ENCODE measurements at places on chromosomes 5 and 9.

- ATAC-seq: peak; percentile 68
Observed at GRCh38 chr9:114827641-114828302, 21.9 kb upstream of the TNFSF15 start.

DNA sequence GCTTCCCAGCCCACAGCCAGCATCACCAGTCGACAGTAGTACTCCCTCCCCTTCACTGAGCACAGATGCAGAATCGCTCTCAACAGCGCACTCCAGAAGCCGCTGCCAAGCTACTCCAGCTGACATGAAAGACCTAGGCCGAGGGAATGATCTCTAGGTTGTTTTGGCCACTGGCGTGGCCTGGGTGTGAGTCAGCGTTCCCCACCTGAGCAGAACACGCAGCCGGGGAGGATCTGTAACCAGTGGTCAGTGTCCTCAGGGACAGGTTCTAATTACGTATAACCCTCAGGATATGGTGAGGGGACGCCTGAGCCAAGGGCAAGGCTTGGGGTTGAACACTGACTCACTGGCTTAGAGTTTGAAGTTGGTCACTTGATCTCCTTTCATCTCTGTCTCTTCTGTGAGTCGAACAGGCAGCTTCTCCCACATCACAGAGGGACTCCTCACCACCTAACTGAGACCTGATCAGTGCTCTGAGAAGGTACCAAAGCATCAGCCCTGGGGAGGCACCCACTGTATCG lies 76.9 kb upstream of the IL17B start:
- ATAC-seq: no peak

DNA sequence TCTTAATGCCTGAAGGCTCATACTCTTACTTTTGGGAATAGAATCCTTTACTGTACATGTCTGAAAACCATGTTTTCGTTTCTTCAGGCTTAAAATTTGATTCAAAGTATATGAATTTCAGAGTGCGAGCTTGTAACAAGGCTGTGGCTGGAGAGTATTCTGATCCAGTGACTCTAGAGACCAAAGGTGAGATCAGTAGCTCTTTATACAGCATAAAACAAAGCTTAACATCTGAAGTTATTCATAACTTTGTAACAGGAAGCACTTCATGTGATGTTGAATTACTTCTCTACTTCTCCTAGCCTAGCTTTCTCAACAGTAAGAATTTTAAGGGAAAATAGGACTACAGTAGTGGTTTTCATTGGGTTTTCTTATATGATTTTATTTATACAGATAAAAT lies 49.4 kb upstream of the FKTN start:
- ATAC-seq: no peak

DNA sequence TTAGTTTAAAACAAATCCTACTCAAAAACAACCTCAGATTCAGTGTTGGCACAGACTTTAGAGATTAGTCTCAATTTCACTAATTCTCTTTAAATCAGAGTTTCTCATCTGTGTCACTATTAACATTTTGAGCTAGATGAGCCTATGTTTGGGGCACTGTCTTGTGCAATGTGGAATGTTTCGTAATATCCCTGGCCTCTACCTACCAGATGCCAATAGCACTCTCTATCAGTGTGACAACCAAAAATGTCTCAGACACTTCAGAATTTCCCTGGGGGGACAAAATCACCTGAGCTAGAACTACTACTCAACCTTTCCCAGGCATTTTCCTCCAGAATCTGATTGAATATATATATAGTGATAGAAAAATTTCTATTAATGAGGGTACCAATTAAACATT lies 465.2 kb upstream of the RGMB start:
- no peak for ATAC-seq

DNA sequence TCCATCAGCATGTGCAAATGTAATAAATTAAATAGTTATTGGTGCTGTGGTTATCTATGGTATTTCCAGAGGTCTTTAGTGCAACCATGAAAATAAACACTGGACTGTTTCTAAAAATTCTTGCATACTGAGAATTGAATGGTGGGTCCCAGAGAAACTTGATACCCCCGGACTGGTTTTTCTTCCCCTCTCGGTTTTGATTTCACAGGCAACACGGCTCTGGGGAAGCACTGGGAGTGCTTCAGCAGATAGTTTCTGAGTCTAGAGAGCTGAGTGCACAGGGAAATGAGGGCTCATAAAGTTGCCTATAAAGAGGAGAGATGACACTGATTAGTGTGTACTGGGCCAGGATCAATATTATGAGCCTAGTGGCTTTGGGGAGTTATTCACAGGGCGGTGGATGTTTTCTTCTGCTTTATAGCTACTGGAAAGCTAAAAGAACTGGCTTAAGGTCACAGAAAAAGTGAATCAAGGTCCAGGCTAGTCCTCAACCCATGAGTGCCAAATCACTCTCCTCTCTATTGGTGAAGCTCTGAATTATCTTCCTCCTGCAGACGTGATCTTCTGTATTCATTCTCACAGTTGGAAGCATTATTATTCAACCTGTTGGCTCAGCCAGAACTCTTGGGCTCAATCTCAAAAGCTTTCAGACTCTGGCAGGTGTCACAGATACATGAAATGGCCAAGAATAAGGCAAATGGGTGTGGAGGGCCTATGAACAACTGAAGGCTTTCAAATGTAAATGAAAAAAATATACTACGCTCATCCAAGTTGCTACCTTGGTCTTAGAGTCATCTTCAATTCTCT lies 170.2 kb upstream of the HMHB1 start:
- no peak for ATAC-seq

DNA sequence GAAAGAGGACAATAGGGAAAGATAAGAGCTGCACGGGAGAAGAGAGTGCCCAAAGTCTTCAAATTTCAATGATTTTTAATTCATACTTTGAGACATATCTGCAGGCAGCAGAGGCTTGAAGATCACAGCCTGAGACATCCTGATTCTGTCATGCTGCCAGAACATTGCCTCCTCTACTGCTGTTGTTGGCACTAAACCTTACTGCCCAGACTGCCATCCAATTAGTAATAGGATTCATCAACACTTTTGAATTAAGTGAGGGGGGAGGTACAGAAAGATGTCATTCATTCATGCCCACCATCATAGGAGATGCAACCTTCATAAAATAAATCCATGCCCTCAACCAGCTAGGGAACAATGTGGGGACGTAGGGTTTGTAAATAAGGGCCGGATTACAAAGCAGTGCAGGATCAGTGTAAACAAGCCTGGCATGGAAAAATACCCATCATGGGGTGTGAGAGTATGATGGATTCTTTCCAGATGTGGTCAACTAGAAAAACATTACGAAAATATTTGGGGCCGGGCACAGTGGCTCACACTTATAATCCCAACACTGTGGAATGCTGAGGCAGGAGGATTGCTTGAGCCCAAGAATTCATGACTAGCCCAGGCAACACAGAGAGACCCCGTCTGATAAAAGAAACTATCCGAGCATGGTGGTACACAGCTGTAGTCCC lies 122.1 kb upstream of the DAPK1 start:
- ATAC-seq: no peak

- no peak for ATAC-seq
Observed at GRCh38 chr9:31146485-31147166, 1237.8 kb upstream of the ACO1 start.

DNA sequence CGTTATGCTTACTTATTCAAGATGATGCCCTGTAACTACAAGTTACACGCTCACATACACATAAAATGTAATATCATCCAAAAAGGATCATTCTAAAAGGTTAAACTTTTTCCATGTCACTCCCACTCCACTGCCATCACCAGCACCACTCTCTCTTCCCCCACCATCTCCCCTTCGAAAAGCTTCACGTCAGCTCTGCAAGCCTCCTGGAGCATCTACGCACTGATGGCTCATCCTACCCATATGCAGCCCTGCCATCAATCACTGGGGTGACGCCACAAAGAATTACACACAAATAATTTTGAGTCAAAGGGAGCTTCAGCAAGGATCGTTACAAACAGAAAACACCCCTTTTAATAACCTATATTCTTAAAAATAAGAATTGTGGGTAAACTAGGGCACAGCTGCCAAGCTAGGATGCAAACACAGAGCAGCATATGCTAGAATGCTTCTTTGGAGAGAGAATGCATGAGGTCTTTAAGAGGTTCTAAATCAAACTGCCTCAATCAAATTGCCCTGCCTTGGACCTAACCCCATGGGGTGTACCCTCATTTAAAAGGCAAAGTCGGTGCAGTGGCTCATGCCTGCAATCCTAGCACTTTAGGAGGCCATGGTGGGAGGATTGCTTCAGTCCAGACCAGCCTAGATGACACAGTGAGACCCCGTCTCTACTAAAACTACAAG lies 56.1 kb downstream of the SHB start:
- no peak for ATAC-seq

- no peak for ATAC-seq
Observed at GRCh38 chr9:36332006-36332405, 68.1 kb downstream of the RNF38 start.

GRCh38 chr5:129904667-129905472 lies 605 bp downstream of the CHSY3 start:
- peak; percentile 28 for ATAC-seq

DNA sequence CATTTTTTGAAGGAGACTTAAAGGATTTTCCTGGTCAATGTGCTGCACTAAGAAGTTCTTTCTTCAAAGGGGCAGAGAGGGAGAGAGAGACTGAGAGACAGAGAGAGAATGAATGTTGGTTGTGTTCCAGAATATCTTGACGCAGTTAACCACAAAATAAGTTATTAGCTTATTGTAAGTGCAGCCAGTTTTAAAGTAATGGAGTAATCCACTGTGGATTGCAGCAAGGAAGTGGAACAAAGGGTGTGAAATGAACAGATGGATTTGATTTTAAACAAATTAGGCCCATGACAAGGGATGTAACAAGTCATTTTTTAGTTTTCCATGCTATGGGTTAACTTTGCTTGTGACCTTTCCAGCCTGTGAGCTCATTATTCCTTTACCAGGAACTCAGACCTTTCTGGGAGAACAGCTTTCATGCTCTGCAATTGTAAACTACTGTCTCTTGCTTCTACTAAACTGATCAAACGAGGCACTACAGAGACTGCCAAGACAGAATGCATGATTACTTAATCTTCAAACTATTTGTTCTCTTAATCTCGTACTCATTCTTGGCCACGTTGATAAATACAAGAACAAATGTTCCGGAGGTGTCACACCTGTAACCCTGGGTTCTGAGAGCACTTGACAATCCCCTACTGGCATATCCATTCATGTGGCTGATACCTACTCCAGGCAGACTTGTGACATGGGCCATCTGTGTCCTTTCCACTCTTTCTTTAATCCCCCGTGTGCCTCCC lies 131.1 kb downstream of the TLE1 start:
- no peak for ATAC-seq

DNA sequence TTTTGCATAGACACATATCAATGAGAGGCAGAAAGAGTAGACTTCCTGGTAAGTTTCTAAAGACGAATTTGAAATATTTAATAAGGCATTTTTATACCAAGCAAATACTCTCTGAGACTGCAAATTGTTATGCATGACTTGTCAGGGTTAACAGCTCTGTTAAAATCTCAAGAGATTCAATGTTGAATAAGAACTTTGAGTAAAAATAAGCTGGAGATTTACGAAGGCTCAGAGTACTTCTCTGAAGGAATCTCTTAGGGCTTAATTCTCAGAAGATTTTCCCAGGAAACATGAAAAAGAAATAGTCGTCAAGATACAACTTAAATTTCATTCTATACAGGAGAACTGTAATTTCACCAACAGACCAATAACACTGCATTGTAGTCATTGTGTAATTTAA lies 259.4 kb downstream of the CDH18 start:
- no peak for ATAC-seq

DNA sequence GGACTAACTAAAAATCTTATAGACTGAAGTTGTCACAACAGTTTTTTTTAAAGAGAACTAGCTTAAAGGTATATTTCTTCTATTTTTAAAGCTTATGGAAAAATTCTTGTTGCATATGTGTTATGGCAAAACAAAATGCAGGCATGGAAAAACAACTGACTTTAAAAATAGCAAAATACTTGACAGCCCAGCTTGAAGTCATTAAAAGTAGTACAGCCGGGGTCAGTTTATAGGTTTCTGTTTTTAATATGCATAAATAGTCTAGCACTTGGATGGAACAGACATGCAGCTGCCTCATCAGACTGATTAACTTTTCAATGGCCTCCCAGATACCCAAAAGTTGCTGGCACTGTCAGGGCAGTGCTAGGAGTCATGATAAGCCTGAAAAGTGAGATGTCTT lies 22.3 kb upstream of the ARL15 start:
- no peak for ATAC-seq

DNA sequence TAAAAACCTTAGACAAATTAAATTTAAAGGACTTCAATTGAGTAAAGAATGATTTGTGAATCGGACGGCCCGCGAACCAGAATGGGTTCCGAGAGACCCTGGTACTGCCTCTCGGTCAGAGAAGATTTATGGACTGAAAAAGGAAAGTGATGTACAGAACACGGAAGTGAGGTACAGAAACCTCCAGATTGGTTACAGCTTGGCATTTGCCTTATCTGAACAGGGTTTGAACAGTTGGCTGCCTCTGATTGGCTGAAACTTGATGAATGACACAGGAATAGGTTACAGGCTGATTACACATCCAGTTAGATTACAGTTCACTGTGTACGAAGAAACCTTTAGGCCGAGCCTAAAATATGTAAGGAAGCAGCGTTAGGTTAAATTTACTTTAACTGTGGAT lies 156.5 kb upstream of the EGFLAM start:
- ATAC-seq: no peak

GRCh38 chr5:116572350-116573278 lies 2.0 kb downstream of the SEMA6A start:
- ATAC-seq: no peak

- ATAC-seq: peak; percentile 12
Observed at GRCh38 chr9:116387934-116388698, 234.5 kb downstream of the PAPPA start.

- no peak for ATAC-seq
Observed at GRCh38 chr9:27388150-27388549, 91.2 kb upstream of the EQTN start.

DNA sequence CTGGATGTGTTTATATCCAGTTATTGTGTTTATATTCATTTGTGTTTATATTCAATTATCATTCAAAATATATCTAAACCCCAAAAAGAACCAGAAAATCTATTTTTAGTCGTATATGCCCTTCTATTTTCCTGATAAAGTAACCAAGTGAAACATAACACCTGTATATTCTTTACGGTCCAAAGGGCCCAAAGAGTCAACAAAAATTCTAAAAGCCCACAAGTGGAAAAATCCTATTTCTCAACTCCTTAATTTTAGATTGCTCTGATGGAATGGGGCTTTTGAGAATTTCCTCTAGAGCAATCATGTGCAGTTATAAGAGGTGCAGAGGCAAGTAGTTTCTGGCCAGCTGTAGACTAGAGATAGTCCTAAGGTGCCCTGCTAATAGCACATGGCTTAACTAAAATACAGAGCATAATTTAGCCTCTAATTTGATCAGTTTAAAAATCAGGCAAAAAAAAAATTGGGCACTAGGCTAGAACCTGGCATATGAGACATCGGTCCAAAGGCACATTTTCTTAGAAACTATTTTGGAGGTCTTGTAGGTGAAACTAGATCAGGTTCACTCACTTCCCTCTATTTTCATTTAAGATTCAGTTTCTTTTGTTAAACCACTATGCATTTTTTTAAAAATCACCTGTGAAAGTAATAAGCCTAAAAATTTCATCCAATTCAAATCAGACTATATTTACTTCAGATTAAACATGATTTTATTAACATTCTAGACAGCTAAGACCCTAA lies 256.0 kb downstream of the FBXL17 start:
- ATAC-seq: no peak

All from stimulated activated memory B cell treated with anti-CD40 and anti-IgM and Interleukin-4, amounts not matched to agents 10 μg/mL and 1 μg/mL and 100 μg/mL, for 72 hours (primary cell).